GM03348 (cell line): ENCODE measurements at places on chromosomes 7 and 10.

GRCh38 chr7:70343519-70343918 is 745.2 kb downstream of the AUTS2 start:
- DNase-seq, result no peak

DNA sequence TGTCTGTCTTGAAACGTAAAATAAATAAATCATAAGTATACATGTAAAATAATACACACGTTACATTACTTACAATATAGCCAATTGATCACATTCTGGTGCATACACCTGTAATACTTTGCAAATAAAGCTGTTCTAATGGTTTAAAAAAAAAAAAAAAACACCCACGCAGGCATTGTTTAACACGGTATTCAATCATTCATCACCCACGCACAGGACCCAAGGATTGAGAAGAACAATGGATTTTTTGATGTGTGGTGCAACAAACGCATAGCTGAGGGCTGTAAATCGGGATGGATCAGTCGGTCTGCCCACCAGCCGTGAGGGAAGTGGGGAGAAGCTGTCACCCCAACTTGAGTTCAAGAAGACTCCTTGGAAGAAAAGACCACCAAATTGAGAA is 8.7 kb downstream of the PITRM1 start:
- no peak for DNase-seq

DNA sequence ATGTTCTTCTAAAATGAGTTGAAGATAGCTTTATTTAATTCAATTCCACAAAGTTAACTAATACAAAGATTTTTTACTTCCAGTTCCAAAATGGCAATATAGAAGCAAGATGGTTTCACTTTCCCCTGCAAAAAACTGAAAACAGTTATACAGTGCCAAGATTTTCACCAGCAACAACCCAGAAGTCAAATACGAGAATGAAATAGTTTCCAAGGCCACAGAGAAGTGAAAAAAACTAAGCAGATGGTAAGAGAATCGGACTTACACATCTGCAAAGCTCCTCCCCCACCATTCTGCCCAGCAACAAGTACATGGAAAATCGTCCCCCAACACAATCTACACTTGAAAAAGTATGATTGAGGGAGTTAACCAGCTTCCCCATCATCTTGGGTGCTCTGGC is 30.3 kb upstream of the KEL start:
- DNase-seq, result no peak

DNA sequence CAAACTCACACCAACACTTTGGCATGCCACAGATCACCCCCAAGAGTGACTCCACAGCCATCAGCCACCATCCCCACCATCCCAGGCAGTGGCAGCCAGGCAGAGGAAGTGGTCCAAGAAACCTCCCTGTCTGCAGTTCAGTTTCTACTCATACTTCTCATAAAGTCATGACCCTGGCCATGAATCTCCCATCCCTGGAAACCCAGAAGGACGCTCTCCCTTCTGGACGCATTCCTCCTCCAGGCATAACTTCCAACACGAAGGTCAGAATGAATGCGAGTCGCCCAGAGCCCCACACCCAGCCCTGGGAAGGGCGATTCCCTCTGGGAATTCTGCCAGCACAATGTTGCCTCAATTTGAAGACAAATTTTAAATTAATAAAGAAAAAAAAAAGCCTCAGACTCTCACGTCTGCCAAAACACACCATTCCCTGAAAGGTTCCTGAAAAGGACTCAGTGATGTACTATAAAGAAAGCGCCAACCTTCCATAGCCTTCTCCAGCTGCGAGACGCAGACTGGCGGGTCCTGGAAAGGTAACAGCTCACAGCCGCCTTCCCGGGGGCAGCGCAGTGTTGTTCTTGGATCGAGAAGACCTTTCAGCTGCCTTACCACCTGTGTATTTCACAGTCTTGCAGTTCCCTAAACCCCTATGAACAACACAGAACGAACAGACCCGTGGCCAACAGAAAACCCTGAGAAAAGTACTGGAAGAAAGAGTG is 307.6 kb downstream of the FRMD4A start:
- no peak for DNase-seq

DNA sequence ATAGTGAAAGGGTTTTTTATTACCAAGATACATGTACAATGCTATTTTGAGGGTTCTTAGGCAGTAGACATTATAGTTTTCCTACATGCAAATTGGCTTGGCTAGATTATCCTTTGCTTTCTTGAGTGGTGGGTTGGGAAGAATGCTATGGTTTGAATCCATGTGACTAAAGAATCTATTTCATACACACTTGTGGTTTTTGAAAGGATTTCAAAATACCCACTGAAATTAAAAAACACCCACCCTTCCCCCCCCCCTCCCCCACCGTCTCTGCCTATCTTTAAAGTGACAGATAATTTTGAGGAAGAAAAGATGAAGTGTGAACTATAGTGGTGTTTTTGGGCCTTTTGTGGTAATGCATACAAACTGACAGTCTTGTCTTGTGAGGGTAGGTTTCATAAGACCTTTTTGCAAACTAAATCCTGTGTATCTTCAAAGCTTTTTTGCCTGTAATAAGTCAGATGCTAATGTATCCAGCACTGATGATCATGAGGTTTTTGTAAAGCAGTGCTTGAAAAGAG is 90.9 kb downstream of the TPST1 start:
- DNase-seq, result peak; percentile 61

DNA sequence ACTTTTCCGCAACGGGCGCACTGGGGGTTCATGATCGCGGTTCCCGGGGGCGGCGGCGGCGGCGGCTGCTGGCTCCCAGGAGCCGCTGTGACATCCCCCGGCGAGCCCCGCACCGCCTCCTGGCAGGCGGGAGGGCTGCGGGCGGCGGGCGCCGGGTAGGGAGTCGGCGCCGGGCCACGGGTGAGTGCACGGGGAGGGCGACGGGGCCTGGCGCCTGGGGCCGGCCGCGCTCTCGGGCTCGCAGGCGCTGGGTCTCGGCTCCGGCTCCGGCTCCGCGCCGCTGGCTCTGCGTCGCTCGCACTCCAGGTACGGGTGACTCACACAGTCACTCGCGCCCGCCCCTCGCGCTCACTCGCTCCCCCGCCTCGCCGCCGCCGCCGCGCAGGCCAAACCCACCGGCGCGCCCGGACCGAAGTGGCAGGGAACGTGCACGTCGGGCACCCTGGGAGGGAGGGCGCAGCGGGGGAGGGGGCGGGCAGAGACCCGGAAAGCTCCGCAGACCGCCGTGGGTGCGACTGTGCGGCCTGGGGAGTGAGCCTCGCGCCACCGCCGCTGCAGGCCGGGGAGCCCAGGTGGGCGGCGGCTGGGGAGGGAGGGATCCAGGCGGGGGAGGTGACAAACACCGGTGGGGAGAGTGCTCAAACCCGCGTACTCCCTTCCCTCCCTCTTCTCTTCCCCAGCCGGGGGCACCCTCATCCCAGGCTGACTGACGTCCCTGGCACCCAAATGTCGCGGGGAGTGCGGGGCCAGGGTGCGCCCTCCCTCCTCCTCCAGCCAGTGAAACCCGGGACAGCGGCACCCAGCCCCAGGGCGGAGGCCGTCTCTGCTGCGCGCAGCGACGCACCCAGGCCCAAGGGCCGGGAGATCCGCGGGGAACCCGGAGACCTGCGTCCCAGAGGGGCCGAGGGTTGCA is 276.9 kb upstream of the NEBL start:
- DNase-seq, result peak; percentile 48

DNA sequence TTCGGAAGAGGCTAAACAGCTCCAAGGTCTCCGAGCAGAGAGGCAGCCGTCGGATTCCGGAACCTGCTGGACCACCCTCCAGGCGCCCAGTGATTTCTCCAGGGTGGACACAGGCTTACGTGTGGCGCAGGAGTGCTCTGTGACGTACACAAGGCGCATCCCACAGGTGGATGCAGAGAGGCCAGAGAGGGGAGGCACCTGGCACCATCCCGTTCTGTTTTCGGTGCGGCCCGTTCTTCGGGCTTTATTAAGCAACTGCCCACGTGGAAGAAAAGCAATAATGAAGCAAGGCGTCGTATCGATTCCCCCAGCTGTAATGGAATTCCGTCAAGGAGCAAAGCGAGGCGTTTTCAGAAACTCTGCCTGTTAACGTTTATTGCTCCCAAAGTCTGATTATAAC is 163.6 kb downstream of the PTPRN2 start:
- no peak for DNase-seq

DNA sequence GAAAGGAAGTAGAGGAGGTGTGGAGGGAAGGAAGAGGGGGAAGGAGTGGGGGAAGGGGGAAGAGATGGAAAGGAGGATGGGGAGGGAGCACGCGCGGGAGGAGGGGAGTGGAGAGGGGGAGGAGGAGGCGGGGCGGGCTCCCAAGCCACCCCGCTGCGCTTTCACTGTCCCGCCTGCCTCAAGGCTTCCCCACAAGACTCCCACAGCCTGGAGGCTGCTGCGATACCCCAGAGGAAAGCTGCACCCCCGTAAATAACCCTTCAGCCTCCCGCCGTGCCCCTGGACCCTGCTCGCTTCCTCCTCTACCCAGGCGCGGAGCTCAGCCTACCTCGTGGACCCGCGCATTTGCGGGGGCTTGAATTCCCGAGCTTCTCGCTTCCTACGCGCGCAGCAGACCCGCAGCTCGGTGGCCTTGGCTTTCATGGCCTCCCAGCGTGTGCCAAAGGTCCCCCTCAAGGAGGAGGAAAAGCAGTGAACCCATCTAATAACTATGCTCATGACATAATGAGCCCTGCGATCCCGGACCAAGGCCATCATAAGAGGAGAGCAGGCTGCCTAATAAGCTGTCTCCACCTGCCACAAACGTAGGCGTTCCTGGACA is at the start of gene C10orf67:
Gene C10orf67, minus strand, starts transcription at position 557 of the 601 bp plus-strand sequence. Its CDS starts 23 bp downstream, at position 534.
- DNase-seq, result peak; percentile 66

DNA sequence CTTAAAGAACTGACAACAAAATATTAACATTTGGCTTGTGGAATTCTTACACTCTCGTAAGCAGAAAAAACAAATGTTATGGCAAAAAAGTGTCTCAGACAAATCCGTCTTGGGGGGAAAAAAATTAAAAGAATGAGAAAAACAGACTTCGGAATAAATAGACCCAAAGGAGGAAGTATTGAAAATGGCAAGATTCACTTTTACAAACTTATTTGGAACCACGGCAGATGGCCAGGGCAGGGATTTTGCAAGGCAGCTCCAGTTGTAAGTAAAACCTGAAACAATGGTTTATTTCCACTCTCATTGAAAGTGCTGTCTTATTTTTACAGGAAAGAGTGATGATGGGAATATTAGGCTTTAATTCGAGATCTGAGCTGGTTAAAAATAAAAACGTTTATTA is 1.5 kb upstream of the ZNF438 start:
- DNase-seq, result no peak

DNA sequence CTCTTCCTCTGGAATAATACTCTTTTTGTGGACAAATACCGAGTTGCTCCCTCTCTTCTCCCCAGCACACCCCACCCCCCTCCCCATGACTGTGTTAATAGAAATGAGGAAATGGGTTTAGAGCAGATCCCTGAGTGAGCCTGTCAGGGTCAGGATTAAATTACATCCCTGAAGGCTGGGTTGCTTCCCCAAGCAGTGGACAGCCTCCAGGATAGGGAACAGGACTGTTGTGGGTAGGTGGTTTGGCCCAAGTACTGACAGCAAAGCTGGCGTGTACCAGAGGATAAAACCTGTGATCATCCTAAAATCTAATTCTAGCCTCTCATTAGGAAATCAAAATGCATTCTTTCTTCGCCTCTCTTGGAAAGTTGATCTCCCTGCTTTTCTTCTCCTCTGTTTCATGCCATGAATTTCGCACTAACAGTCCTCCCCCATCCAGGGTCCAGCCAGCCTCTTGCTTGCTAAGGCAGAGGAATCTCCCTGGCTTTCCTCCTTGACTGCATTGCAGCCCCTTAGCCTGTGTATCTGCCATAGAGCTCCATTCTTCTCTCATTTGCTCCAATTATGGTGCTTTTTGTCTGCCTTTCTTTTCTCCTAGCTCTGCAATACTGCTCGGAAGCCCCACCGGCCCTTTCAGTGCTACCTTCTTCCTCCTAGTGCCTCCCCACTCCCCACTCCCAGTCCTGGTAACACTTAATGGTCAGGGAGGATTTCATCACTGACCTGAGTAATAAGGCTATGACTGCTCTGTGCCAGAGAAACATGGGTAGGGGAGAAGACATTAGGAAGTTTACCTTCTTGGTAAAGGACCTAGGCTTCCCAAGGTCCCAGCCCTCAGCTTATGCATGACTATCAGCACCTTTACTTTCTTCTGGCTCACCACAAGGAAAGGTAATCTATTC is 8.4 kb downstream of the LRRC4 start:
- peak; percentile 80 for DNase-seq

GRCh38 chr7:17772581-17773288 is 167.6 kb downstream of the SNX13 start:
- no peak for DNase-seq

GRCh38 chr7:123494193-123494796 is 40.1 kb downstream of the IQUB start:
- DNase-seq, result peak; percentile 44

- DNase-seq, result no peak
Observed at GRCh38 chr7:91462316-91462715, 198.1 kb downstream of the FZD1 start.

DNA sequence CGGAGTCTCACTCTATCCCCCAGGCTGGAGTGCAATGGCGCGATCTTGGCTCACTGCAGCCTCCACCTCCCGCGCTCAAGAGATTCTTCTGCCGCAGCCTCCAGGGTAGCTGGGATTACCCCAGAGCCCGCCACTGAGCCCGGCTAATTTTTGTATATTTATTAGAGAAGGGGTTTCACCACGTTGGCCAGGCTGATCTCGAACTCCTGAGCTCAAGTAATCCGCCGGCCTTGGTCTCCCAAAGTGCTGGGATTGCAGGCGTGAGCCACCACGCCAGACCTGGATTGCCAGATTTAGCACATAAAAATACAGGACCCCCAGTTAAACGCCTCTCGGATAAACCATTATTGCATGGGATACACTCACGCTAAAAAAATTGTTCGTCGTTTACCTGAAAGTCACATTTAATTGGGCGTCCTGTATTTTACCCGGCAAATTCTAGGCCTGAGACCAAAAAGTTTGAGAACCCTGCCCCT is 375 bp upstream of the GATAD1 start:
- no peak for DNase-seq

DNA sequence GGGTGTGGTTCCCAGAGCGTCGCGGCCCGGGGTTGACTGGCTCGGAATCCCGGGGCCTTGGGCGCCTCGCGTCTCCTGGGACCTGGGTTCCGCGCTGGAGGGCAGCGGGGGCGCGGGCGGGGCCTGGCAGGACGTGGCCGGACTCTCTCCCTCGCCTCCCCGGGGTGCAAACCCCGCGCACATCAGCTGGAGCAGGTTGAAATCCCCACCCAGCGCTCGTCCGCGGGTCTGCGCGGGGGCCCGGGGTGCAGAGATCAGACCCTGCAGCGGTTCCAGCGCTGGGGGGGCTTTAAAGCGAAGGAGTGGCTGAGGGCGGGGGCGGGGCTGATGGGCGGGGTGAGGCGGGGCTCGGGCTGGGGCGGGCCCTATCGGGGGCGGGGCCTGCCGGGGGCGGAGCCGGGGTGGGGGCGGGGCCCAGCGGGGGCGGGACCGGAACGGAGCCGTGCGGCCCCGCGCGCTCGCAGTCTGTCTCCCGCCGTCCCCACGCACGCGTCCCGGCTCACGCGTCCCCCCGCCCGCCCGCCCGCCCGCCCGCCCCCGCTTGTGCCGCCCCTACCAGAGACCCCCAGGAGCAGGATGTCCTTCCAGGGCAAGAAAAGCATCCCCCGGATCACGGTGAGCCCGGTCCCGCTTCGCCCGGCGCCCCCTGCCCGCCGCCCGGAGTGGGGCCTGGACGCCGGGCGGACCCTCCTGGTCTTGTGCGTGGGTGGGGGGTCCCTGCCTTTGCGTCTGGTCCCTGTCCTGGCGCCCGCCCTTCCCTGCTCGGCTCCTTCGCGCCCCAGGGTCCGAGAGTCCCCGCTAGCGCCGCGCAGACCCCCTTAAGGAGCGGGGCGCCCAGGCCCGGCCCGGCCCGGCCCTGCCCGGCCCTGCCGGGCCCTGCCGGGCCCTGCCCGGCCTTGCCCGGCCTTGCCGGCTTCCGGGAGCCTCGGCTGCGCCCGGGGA is at the start of gene DPYSL4:
Gene DPYSL4, plus strand, starts transcription at position 461 of the 942 bp plus-strand sequence. Its CDS starts 116 bp downstream, at position 577.
- peak; percentile 97 for DNase-seq

- DNase-seq, result no peak
Observed at GRCh38 chr7:21753071-21753470, 192.6 kb downstream of the CDCA7L start.
